ENCODE measurements at places on chromosomes 6 and 20. TPM values are rescaled to one million over a fixed set of nuclear protein-coding genes. Genes with fewer than 3 reads are reported as not detected.

DNA sequence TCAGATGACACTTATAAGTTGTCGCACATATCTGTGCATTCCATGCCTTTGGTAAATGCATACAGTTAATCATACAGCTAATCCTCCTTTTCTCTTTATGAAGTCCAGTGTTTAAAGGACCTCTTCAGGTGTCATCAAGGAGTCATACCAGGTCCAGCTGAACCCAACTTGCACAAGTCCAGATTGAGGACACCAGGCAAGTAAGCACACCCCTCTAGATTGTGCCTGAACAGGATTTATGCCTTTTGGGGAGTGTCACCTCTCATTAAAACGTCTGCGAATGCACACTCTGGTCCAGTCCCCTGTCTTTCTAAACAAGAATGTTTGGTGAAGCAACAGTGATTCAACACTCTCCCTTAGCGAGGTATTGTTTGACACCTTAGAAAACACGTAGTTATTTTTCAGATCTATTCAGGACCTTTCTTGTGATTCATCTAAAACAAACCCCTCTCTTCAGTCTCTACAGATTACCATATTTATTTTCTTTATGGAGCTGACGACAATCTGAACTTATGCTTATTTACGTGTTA lies 48.4 kb downstream of the C6orf15 start:
- DNase-seq, result no peak

- DNase-seq, result no peak
These were observed 134.2 kb downstream of the CARMIL1 start for GRCh38 chr6:25413207-25413905.

DNA sequence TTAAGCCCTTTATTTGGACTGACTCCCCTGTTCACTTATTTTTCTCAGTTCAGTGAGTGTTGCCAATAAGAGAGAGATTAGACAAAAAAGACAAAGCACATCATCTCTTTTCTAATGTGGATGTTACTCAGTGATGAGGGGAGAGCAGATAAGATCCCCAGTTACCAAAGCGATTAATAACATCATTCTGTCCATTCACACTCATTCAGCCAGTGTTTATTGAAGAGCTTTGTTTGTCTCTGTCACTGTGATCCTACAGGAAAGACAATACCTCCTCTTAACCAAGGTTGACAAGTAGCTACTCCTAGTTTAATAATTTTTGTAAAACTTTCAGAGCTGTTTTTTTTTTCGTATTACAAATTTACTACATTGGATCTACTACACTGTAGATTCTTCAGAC lies 163.0 kb downstream of the EYA4 start:
- no peak for DNase-seq

DNA sequence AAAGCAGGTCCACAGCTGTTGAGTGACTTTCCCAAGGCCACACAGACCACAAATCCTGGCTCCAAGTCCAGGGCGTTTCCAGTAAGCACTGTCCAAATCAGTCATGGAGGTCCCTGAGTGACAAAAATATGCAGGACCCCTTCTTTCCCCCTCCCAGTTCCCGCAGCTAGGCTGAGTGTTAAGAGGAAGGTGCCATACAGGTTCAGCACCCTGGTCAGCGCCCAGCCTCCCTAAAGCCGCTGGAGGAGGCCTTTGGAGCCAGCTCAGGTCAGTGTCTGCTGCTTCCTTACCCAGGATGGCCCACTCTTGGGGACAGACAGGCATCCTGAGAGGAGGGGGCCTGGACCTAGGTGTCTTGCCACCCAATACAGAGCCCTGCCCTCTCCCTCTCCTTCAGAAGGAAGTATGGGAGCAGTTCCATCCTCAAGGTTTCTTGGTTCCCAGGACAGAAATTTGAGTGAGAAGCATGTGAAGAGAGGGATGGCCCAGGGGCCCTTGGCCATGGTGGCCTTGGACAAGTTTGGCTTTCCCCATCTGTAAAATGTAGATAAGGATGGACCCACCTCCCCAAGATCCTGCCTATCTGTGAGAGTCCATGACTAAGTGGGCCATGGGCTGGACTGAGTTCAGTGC lies 13.2 kb downstream of the TMEM74B start:
- DNase-seq, result no peak

SPDEF gene
- total RNA-seq, result 0.22 TPM

TP53RK gene
- 12.1 TPM for total RNA-seq

CALHM5 gene
- total RNA-seq, result 3.4 TPM

All from right atrium auricular region (tissue), 2 donors.